ENCODE measurements at places on chromosomes 6 and 20.

- DNase-seq, result no peak
Observed at GRCh38 chr20:20604907-20605306, 107.5 kb downstream of the RALGAPA2 start.

DNA sequence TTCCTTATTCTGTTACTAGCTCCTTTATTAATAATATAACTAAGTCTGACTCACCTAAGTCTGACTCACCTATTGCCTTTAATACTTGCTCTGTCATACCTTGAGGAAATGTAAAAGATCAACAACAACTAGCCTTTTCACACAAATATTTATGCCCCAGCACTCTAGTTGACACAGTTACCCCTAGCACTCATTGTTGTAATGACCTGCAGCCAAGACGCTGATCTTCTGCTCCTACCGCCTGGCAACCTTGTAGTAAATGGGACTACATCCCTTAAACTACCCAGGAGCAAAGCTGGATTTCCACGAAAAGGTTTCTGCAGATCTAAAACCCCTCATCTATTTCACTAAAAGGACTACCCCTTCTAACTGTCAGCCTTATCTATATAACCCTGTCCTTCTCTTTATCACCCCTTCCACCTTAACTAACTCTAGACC is 90.0 kb downstream of the PLG start:
- no peak for DNase-seq

GRCh38 chr6:32886681-32887383 is 32.8 kb downstream of the PSMB9 start:
- no peak for DNase-seq

DNA sequence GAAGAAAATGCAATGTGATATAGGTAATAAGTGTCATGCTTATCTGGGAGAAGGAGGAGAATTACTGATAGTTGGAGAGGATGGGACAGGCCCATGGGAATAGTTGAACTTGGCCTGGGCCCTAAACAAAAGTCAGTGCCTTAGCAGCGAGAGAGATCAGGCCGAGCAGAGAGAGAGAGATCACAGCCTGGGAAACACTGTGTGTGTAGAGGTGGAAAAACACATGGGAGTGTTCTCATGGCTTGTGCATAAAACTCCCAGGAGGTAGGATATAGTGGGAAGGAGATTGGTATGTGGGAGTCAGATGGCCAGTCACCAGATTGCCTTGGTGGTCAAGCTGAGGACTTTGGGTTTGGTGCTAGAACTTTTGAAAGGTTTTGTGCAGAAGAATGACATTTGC is 47.6 kb downstream of the FIG4 start:
- no peak for DNase-seq

Measured in effector memory CD4-positive, alpha-beta T cell (primary cell).